NCI-H774 (cell line): ENCODE measurements at places on chromosomes 4 and X.

- no peak for DNase-seq
These were observed 43.7 kb downstream of the OTOP1 start for GRCh38 chr4:4182835-4183568.

DNA sequence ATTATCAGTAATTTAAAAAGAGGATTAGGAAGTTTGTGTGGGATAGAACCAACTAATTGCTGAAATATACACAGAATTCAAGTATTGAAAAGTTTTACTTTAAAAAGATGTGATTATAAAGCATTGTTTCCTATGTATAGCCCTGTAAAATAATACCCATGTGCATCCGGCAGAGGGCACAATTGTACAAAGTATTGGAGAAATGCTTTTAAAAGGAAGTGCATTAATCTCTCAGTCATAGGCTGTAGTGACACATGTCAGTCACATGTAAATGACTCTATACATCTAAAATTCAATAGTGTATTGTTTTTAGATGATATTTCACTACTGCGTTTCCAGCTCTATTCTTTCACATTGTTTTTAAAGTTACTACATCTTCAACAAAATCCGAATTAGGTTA, 9.7 kb upstream of the GEMIN8 start:
- no peak for DNase-seq

DNA sequence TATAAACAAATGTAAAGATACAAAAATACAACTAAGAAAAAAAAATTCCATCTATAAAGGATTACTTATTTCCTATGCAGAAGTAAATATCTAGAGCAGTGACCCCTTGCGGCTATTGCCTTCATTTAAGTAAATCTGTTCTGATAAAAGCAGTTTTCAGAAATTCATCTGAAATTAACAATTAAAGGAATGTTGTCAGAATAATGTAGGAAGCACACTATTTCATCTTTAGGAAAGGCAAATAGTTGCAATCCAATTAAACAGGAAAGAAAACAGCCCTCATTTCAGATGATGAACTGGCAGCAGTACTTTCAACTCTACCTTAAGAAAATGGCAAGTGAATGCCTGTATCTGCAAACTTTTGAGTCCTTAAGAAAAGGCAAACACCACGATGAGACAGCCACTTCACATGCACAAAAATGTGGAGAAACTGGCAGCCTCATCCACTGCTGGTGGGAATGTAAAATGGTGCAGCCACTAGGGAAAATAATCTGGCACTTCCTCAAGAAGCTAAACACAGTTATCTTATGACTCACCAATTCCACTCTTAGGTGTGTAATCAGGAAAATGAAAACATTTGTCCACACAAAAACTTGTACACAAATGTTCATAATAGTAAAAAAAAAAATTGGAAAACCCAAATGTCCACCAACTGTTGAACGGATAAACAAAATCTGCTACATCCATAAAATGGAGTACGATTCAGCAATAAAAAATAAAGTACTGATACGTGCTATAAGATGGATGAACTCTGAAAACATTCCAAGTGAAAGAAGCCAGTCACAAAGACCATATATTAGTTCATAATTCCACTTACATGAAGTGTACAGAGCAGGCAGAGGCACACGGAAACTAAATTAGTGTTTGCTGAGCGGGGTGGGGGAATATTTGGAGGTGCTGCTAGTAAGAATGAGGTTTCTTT, 2.0 kb upstream of the THAP9 start:
- DNase-seq: no peak

- DNase-seq: no peak
These were observed 37.4 kb downstream of the ZNF718 start for GRCh38 chr4:161496-162284.

- DNase-seq: peak; percentile 3
These were observed 71.0 kb downstream of the MTHFD2L start for GRCh38 chr4:74228691-74229640.
